Hematopoietic multipotent progenitor cell treated with erythropoietin and hydrocortisone succinate and interleukin-3 and kit ligand, for 8 days (in vitro differentiated cells): ENCODE measurements at places on chromosomes 16 and 17.

GRCh38 chr16:88754109-88754911 lies 30.7 kb downstream of the PIEZO1 start:
- DNase-seq, result no peak

DNA sequence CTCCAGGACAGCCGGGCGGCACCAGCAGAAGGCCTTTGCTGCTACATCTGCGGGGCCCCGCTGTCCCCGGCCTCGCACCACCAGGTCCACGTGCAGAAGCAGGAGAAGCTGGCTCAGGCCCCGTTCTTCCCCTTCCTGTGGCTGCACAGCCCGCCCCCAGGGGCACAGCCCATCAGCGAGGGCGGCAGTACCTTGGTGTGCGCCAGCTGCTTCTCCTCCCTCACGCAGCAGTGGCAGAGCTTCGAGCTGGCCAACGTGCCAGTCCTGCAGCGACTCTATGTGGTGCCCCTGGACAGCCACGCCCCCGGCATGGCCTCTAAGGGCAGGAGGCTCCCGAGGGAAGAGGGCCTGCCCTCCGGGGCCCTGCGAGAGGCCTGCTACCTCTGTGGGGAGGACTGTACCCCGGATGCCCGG lies 58.3 kb upstream of the CIBAR2 start:
- no peak for DNase-seq

- no peak for DNase-seq
These were observed 22.7 kb downstream of the LIG3 start for GRCh38 chr17:35002876-35003551.

DNA sequence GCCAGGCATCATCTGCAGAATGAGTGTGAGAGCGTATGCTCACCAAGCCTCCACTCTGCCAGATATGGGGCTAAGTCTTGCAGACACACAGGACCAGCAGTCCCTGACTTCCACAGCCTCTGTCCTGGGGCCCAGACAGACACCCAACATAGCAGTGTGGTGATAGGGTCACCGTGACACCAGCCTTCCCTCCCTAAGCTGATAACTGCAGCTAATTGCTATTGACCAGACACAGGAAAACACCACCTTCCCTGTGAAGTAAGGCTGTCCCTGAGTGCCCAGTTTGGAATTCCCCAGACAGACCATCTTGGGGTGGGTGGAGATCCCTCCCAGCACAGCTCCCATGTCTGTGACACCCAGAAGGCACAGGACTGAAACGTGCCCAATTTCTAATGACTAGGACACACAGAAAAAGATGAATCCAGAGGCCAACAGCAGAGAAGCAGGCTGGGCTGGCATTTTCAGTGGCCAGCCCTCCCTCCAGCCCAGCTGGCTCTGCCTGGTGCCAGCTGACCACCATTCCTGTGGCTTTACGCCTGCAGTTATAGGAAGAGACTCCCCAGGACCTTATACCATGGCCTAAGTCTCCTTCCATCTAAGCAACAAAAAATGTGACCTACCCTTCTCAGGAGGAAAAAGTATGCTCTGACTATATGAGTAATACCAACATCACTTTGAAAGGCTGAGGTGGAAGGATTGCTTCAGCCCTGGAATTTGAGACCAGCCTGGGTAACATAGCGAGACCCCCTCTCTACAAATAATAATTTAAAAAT lies 30.3 kb downstream of the ATPAF2 start:
- DNase-seq, result no peak

DNA sequence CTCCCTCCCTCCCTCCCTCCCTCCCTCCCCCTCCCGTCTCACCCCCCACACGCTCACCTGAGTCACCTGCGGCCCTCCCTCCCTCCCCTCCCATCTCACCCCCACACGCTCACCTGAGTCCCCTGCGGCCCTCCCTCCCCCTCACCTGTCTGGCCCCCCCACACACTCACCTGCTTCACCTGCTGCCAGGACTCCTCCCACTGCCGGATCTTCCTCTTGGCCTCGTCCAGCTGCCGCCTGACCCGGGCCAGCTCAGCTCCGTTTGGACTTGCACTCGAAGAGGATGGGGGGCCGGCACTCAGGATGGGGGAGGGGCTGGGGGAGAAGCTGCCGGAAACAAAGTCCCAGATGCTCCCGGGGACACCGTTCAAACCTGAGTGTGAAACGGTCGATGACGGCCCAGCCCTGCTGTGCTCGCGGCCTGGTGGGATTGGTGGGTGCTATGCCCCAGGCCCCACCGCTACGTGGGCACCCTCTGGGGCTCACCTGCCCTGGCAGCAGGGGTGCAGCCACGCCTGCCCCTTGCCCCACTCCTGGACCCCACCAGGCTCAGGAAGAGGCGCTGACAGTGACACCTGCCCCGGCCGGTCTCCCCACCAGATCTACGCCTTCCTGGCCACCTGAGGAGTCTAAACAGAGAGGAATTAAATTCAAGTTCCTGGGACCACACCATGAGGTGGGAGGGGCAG lies 15.9 kb downstream of the GNPTG start:
- no peak for DNase-seq

DNA sequence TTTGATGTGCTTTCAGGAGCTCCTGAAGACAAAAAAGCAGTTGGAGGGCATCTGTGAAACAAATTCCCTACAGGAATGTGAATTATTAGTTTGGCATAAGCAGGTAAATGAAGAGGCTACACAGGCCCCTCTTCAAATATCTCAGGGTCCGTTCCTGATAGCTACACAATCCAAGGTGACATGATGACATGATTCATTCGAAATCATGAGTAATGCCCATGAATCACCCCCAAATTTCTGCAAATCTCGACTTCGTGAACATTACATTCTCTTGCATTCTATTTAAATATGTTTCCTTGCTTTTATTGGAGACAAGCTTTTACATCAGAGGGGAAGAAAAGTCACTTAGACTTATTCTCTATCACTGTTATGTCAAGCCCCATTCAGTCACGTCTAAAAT lies 22.3 kb downstream of the GAN start:
- DNase-seq, result no peak

DNA sequence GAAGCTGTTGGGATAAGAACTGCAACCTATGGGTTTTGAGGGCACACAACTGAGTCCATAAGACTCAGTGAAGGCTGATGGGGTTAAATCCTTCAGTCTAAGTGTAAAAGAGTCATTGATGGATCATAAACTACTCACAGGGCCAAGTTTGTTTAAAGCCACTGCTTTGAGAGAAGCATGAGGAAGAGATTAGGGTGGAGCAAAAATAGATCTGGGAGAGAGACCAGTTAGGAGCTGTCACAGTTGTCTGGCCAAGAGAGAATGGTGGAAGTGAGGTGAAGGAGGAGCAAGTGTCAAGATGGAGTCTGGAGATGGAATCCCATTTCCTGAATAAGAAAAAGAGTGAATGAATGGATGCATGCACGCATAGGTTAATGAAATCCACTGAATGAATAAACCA lies 379.1 kb upstream of the CDH11 start:
- DNase-seq, result no peak

DNA sequence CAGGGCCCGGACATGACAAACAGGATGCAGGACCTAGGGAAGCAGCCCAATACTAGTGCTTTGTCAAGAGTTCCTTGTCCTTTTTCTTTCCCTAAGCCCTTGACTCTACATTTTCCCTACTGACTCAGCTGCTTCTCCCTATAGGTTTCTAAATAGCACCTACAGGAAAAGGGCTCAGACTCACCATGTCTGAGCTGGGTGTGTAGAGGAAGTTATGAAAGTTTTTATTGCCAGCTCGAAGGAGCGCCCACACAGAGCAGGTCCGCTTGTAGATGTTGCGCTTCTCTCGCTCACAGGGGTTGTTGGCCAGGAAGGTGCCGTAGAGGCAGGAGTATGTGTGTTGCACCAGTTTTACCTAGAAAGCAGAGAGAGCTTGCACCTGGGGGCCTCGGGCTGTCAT lies 10.6 kb downstream of the MTMR4 start:
- no peak for DNase-seq

- DNase-seq, result no peak
These were observed 25.3 kb downstream of the CLEC16A start for GRCh38 chr16:10969615-10970014.

- no peak for DNase-seq
These were observed 23.7 kb upstream of the CYLD start for GRCh38 chr16:50718061-50718760.

DNA sequence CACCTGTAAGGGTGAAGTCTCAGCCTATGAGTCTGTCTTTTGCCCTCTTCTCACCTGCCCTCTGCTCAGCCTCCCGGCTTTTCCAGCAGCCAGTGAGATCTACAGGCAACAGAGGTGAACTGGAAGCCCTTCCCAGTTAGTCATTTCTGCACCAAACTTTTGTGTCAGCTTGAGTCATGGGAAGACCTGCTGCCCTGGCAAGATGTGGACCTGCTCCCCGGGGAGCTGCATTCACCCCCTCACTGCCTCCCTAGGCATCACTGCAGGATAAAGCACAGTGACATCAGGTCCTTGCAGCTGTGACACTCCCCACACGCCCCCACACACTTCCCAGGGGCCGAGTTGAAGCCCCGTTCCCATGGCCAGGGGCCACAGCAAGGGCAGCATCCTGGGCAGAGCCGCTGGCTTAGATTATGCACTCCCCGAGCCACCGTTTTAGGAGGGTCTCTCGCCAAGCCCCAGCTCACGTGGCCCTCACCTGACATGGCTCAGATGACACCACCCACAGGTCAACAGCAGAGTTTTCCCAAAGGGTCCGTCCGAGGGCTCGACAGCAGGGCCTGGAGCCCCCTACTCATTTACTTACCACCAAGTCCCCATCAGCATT lies 6.5 kb upstream of the ABR start:
- no peak for DNase-seq

GRCh38 chr16:70589998-70590471 lies 56.3 kb upstream of the IL34 start:
- DNase-seq, result no peak

GRCh38 chr16:69406780-69407331 lies 17.6 kb upstream of the CYB5B start:
- peak; percentile 55 for DNase-seq

- DNase-seq, result no peak
These were observed 2.7 kb upstream of the GJC1 start for GRCh38 chr17:44832805-44833204.

DNA sequence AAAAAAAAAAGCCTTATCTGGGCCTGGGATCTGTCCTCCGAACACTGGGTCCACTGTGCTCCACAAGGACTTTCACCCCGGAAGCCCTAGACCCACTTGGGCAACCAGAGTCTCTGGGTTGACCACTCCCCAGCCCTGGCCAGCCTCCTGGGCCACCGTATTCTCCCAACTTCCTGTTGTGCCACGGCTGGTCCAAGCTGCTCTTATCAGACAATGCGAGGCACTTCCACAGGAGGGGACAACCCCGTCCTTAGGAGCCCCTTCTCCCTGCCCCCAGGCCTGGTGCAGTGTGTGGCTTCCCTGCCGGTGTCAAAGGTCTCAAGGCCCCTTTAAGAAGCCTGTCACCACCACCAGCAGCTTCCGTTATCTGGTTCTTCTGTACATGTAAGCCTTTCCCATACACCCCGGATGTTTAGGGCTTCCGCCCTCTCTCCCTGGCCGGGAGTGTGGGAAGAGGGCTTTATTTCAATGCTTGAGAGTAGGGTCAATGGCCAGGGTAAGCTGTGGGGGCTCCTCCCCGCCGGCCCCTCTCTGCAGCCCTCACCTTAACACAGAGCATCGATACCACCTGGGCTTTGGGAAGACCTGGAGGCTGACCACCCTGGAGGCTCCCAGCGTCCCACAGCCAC lies 313.0 kb downstream of the SEC14L1 start:
- DNase-seq, result peak; percentile 49

DNA sequence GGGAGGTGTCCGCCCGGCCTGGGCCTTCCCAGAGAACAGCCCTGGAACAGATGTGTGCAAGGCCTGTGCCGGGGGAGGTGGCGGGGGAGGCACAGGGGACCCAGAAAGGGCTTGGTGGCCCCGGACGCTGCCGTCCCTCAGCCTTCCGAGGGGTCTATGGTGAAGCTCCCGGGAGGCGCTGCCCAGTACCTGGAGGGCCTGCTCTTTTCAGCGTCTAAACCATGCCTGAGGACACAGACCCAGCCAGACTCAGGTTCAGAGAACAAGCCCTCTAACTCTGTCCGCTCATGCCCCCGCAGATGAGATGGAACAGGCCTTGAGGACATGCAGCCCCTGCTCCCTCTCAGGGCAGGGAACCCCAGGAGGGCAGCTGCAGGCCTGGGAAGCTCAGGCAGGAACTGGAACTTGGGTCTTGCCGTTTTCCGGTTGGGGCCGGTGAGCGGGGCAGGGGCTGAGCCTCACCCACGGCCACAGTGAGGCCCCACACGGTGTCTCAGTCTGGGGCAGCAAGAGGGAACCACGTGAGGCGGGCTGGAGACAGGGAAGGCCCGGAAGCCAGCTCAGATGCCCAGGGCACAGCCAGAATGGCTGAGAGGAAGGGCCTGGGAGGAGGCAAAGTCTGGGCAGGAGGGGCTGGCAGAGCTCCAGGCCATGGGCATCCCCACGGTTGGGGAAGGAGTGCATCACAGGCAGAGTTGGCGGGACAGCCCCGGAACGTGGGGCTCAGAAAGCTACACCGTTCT lies 12.5 kb downstream of the SLC16A3 start:
- DNase-seq, result no peak

- no peak for DNase-seq
These were observed 33.4 kb downstream of the AXIN2 start for GRCh38 chr17:65527857-65528591.

- DNase-seq, result peak; percentile 10
These were observed 23.0 kb downstream of the KNOP1 start for GRCh38 chr16:19694989-19695388.

- DNase-seq, result no peak
These were observed 40.5 kb upstream of the CLEC18B start for GRCh38 chr16:74461826-74462225.

DNA sequence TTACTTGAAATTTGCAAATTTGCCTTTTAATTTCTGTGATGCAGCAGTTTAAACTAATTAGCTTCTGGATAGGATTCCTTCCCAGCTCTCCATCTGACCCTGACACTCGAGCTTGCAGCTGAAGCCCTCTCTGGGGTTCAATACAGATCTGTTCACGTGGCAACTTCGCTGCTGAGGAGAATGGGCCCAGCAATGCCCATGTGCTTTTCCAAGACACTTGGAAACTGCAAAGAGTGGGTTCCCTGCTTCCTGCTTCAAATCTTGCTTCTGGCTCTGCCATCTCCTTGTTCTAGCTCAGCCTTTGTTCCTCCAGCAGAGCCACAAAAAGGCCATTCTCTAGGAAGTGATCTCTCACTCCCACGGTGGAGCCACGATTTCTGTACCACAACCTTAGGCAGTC lies 50.0 kb upstream of the IRX6 start:
- no peak for DNase-seq

- no peak for DNase-seq
These were observed 199.6 kb downstream of the SPECC1 start for GRCh38 chr17:20208717-20209116.

- DNase-seq, result no peak
These were observed 30.0 kb downstream of the PSME3IP1 start for GRCh38 chr16:57155702-57156350.

DNA sequence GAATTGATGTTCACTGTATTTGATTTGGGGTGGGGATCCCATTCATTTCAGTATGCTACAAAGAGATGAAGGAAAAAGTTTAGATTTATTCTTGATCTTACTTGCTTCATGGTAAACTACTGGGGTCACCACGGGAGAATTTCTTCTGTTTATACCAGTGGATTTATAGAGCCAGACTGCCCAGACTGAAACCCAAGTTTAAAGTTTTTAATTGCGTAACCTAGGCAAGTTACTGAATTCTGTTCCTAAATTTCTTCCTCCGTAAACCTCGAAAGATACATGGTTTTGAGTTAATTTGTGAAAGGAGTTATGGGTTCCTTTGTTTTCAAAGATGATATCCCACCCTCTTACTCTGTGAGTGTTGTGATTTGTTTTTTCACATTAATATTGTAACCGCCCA lies 26.4 kb downstream of the PIGL start:
- no peak for DNase-seq
